ENCODE measurements at places on chromosomes 12 and 14.

GRCh38 chr14:54317391-54317790 is 79.4 kb upstream of the CDKN3 start:
- DNase-seq: no peak

- peak; percentile 88 for DNase-seq
Measured at GRCh38 chr12:26878661-26879119, 45.7 kb upstream of the ITPR2 start.

DNA sequence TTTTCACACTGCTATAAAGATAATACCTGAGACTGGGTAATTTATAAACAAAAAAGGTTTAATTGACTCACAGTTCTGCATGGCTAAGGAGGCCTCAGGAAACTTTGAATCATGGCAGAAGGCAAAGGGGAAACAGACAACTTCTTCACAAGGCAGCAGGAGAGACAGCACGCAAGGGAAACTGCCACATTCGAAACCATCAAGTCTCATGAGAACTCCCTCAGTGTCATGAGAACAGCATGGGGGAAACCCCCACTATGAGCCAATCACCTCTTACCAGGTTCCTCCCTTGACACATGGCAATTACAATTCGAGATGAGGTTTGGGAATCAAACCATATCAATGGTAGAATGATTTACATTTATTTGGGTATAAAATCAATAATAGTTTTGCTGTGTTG is 558.5 kb downstream of the TMTC2 start:
- no peak for DNase-seq

GRCh38 chr14:103740991-103741689 is 25.5 kb downstream of the ZFYVE21 start:
- no peak for DNase-seq

DNA sequence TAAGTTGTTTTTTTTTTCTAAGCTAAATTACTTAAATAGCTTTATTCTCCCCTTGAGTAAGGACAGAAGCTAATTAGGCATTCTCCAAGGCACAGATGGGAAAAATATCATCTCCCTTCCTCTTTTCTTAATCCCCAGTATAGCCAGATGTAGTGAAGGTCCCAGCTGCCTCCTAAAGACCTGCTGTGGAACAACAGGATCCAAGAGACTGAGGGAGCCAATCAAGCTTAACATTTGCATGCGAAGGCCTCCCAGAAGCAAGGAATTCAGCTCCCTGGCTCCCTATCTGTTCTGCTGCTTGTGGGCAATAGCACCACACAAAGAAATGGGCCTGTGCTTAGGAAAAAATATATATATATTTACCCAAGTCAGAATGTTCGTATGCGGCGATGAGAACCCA is 255.2 kb downstream of the SYT1 start:
- no peak for DNase-seq

DNA sequence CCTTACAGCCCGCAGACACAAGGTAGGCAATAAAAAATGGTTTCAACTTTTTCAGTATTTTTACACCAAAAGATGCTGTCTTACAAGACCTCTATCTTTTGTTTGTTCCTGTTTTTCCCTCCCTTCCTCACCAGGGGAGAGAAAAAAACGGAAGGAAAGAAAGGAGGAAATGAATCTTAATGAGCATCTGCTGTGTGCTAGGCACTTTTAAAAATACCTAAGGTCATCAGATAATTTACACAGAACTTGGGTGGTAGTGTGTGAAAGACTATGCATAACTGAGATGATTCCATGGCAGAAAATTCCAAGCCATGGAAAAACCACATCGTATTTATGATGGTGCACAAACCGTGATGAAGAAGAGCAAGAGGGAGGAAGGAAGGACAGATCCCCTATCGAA is 121.2 kb downstream of the DIP2B start:
- no peak for DNase-seq

- no peak for DNase-seq
Measured at GRCh38 chr12:121717041-121717699, 4.6 kb downstream of the TMEM120B start.

GRCh38 chr12:18861287-18861858 is 123.5 kb downstream of the CAPZA3 start:
- no peak for DNase-seq

DNA sequence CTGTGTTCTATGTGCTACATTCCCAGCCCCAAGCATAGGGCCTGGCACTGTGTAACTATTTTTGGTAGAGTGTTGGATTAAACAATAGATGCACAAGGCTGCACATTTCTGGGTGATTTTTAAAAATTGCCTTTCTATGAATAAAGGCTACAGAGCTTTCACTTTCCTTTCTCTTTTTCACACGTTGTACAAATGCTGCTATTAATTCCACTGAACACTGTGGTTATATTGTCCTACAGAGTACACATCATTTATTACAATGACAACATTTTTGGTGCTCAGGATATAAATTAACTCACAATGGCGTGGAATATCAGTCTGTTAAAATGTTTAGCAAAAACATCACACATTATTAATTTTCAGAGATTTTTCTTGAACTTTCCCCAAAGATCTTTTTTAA is 3.6 kb upstream of the EML1 start:
- no peak for DNase-seq

DNA sequence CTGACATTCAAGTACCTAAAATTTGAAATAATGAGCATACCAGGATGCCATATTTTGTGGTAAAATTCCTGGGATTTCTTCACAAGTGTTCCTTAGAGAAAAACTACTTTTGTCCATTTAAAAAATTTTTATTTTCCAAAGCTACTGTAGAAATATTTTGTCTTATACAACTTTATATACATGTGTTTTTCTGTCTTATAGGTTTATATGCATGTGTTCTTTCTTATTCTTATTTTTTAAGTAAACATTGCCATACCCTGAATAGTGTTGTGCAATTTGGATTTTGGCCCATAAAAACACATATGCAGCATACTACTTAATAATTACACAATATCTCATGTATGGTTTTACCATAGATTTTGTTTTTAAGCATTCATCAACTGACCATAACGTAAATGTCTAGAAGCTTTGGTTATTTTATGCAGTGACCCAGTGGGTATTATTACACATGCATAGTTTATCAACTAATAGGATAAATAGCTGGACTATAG is 1107.4 kb upstream of the SEL1L start:
- DNase-seq: no peak

DNA sequence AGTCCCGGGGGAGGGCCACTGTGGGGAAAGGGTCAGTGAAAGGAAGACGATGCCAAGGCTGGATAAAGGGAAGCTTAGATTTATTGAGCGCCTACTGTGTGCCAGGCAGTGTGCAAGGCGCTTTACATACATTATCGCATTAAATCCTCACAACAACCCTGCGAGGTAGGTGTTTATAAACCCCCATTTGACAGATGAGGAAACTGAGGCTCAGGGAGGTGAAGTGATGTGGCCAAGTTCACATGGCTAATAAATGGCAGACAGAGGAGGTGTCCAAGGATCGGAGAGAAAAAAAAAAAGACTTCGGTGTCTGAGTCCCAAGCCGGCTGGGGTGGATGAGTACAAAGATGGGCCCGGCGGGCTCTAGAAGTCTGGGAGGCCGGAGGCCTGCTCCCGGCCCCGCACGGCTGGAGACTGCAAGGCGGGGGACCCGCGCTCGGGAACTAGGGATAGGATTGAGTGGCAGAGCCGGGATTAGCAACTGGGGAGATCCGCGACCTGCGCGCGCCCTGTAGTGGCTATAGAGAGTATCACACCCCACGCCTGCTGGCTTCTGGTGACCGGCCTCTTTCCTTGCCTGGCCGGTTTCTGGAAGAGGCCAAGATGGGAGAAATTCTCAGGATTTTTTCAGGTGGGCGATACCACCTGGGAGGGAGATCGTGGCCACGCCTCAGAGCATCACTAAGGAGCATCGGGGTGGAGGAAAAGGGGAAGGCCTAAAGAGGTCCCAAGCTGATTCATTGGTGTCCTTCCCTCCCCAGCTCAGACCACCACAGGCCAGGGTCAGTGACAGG is 3.9 kb downstream of the DDN start:
- DNase-seq: peak; percentile 81

DNA sequence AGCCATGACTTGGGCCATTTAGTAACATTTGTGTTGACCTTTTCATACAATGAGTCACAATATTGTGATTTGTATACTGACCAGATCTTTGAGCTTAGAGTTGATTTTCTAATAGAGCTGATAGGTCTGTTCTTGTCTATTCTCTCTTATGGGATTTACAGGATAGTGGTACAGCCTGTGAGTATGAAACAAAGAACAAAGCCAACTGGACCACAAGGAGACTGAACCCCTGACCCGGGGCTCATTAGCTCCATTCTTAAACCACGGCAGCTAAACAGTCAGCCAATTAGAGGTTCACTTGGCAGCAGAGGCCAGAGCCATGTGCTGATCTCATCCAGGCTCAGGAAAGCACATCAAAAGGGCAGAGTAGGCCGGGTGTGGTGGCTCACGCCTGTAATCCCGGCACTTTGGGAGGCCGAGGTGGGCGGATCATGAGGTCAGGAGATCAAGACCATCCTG is 59.1 kb upstream of the GNPNAT1 start:
- DNase-seq: no peak

GRCh38 chr14:61104358-61104757 is 123.3 kb downstream of the SLC38A6 start:
- DNase-seq: no peak

Measured in mucosa of gallbladder (tissue), 1 donor.